Stimulated activated CD8-positive, alpha-beta memory T cell treated with anti-CD3 and anti-CD28 coated beads, Interleukin-15, amount 100 ng/mL, for 24 hours (primary cell): ENCODE measurements at places on chromosomes 1 and 21.

DNA sequence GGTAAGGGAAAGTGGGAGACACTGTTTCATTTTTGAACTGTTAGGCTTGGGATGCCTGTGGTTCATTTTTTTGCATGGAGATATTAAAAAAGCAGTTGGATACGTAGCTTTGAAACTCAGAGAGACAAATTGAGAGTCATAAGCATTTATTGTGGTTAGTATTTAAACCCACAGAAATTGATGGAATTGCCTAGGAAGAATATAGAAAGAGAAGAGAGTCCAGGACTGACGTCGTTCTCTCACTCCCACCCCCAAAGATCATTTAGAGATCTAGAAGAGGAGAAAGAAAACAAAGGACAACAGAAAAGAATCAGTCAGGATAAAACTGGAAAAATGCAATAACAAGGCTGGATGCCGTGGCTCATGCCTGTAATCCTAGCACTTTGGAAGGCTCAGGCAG lies 73.2 kb upstream of the BMP8A start:
- DNase-seq = no peak

DNA sequence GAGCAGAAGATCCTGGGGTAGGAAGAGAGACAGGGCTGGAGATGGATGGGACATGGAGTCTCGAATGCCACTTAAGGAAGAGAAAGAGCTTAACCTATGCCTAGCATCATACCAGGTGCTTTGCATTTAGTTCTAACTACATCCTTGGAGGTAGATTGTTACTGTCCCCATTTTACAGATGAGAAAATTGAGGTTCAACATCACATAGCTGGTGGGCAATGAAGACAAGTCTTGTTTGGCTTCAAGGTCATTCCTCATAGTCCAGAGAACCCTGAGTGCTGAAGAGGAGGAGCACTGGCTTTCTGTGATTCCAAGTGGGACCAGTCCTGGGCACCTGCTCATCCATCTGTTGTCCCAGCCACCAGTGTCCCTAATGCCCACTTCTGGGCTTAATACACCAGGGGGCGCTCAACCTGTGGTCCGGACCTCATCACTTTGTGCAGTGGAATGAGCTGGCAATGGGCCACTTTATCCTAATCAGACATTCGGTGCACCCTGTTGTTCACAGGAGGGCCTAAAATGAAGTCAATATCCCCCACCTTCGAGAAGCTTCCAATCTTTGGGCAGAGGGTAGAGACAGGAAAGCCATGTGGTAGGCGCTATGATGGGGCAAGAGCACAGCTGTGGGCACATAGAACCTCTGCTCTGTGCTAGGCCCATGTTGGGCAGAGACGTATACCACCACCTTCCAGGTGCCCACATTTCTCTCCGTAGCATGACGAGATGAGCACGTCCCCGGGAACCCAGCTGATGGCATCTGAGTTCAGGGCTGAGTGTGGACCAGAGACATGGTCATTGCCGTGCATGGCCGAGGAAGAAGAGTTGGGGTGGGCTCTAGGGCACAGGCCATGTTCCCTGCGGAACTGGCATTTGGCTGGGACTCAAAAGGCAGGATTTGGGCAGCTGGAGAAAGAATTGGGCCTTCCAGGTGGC lies 9.2 kb downstream of the RPS6KA1 start:
- no peak for DNase-seq

GRCh38 chr1:65524931-65525265 lies 104.4 kb downstream of the LEPR start:
- no peak for DNase-seq

GRCh38 chr1:51231120-51231519 lies 5.0 kb upstream of the RNF11 start:
- no peak for DNase-seq

DNA sequence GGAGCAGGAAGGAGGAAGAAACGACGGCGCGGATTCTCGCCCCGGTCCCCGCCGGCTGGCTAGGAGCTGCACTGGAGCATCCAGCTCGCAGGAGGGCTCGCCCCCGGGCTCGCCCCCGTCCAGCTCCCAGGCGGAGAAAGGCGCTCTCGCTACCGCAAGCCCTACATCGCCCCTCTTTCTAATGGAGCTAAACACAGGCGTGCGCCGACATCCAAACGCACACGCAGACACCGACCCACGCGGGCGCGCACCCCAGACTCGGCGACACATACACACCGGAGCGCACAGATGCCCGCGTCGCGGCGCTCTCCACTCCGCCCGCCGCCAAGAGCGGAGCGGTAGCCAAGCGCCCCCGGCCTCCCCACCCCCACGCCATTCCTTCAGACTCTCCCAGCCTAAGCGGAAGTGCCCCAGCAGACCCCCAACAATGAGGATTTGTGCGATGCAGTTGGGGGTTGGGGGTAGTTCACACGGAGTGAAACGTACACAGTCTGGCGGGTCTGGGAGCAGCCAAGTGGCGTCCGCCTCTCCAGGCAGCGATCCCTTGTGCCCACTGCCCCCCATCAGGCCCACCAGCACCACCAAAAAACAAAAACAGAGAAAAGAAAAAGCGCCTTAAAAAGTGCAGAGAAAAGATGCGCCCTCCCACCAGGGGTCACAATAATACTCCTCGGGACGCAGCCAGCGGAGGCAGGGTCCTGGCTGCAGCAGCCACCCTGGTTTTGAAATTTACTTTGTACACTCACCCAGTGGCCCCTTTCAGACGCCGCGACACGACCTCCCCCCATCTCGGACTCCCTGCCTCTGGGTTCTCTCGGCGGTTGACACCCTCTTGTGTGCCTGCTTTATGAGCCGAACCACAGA lies 1.4 kb downstream of the DAB1 start:
- DNase-seq = no peak

GRCh38 chr1:93908394-93909145 lies 660 bp downstream of the GCLM start:
- DNase-seq = peak; percentile 8

- no peak for DNase-seq
These were observed 4.3 kb upstream of the MIIP start for GRCh38 chr1:12015001-12015491.

DNA sequence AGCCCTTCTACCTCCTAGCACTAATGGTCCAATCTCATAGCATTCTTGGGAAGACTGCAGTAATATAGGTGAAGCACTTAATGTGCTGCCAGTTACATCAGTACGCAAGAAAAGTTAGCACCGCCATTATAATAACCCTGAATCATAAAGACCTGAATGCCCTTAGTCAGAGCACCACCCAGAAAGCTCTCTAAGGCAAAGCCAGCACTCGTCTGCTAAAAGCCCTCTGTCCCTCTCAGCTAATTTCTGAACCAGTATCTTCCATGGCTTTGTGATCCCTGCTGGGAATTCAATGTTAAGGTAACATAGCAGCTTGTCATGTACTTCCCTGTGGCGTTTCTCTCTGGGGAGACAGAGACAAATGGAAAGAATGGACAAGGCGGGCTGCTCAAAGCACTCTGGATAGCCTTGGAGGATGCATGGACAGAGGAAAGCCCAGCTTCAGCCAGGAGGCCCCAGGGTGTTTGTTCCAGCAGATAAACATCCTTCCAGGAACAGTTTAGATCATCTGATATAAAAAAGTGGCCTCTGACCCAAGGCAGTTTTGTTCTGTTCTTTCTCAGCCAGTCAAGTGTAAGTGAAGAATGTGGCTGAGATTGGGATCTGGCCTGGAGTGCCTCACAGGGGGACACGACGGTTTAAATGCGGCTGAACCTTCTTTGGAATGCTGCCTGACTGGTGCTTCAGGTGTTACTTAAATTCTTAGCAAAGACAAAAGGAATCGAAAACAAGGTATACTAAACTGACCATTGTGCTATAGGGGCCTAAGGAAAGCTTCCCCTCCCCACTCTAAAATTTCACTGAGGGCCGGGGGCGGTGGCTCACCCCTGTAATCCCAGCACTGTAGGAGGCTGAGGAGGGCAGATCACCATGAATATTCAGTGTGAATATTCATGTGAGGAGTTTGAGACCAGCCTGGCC lies 58.1 kb upstream of the VTCN1 start:
- no peak for DNase-seq

DNA sequence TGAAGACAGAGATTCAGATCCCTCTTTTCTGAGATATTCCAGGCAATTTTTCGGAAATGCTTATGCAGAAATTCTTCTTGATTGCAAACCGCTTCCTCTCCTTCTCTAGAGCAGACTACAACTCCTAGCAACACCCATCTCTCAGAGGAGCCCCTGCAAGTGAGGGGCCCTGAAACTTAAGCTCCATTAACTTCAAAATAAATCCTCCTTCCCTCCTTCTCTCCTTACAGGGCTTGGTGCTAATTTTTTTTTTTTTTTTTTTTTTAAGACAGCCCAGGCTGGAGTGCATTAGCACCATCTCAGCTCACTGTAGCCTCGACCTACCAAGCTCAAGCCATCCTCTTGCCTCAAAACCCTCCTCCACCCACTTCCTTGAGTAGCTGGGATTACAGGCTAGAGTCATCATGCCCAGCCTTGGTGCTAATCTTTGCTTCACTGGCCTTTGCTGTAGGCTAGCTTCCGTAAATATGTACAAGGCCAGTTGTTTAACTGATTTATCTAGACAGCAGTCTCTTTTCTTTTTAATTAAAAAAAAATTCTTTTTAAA lies 30.2 kb upstream of the SFPQ start:
- DNase-seq = no peak

GRCh38 chr1:90706437-90707362 lies 10.4 kb downstream of the BARHL2 start:
- DNase-seq = no peak
